AML-193 (cell line): ENCODE measurements at places on chromosomes 6 and 20.

GRCh38 chr6:100595456-100595855, 130.7 kb upstream of the SIM1 start:
- DNase-seq = no peak

DNA sequence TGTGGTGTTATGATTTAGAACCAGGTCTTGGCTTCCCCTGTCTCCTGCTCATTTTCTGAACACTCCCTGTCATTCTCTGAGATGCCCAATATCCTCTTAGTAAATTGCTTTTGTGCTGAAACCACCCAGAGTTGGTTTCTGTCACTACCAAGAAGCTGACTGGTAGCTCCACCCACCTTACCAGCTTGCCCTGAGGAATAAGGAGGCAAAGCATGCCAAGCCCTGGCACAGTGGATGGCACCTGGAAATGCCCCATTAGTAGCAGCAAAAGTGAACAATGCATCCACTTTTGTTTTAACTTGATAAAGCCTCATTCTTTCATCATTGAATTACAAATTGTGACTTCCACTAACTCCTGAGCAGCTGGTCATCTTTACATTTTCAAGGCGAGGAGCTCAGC, 157.7 kb downstream of the CDC5L start:
- no peak for DNase-seq

- no peak for DNase-seq
Measured at GRCh38 chr6:39669207-39669972, 55.8 kb downstream of the KIF6 start.

GRCh38 chr6:106099235-106099537, 13.1 kb downstream of the PRDM1 start:
- no peak for DNase-seq

DNA sequence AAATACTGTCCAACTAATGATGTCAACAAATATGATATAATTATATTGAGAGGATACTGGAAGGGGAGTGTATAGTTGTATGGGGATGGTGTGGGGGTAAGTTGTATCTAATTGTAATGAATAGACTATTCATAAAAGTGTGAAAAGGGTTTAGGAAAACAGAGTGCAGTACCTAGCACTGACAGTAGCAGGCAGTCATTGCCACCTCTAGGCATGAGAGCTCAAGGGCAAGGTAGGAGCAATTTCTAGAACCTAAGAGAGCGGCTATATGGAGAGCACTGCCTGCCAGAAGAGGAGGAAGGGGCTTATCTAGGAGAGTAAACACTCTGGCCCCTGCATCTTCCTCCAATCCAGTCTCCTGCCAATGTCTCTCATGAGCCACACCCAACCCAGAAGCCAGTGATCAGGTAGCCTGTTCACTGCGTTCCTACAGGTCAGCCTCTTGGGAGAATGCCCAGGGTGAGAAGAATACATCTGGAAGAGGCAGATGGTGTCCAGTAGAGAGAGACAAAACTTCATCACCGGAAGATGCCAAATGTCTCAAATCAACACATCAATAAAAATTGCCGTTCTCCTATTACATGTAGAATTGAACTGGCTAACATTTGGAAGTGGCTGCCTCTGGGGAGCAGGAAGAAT, 200.0 kb downstream of the LY86 start:
- DNase-seq = peak; percentile 66

- no peak for DNase-seq
Measured at GRCh38 chr6:2594868-2595267, 155.9 kb downstream of the MYLK4 start.

GRCh38 chr6:166752097-166752496, 125.0 kb upstream of the RPS6KA2 start:
- no peak for DNase-seq

DNA sequence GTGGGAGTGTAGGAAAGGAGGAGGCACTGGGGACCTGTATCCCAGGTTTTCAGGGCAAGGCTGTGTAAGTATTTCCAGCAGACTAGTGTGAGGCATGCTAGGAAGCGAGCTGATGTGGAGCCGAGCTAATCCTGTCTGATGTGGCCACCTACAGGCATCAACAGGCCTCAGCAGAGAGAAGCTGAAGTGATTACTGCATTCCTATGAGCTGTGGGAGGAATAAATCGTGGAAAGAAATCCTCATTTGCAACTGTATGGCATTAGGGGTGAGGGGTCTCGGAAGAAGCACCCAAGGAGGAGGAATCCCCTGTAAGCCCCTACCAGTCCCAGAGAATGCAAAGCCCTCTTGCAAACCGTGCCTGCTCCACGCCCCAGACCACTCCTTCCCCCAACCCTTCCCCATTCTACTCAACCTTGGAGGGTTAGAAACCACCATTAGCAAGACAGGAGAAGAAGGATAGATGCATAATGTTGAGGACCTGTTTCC, 41.6 kb downstream of the C6orf15 start:
- no peak for DNase-seq

DNA sequence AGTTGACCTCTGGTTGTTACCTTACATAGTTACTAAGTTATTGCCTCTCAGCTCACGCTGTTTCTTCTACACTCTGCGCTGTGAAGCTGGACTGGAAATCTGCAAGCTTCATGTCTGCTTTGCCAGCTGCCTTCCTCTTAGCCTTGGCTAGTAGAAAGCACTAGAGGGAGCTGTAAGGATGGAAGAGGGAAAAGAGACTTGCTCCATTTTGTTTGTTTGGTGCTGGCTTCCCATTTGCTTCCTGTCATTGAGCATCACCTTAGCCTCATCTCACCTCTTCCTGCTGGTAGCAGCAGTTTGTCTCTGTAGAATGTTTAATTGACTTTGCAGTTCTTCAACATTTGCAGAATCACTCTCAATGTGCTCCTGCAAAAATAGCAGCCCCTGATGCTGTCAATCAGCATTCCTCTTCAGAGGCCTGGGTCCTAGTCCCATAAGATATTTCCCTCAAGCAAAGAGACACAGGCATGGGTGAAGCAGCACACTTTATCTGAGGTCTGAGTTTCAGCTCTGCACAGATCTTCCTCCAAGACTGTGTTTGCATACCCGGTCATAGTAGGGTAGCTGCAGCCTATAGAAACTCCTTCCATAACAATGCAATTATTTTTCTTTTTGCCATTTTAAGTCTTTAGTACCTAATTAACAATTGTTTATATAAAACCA, 302.2 kb upstream of the EPHA7 start:
- DNase-seq = peak; percentile 28

DNA sequence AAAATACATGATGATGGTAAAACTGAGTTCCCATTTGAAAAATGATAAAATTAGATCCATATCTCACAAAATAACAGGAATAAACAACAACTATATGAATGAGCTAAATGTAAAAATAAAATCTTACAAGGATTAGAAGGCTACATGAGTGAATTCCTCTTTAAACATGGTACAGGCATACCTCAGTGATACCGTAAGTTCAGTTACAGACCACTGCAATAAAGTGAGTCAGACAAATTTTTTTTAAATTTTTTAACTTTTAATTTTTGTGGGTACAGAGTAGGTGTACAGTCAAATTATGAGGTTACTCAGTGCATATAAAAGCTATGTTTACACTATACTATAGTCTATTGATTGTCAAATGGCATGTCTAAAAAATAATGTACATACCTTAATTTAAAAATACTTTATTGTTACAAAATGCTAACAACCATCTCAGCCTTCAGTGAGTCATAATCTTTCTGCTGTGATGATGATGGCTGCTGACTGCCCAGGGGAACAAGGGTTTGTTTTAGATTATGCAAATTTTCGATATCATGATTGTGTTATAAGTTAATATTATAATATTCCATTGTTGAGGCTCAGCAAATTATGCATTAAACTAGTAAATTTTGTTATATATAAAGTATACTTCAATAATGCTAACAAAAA, 222.8 kb upstream of the RUNX2 start:
- DNase-seq = no peak

- no peak for DNase-seq
Measured at GRCh38 chr20:52433326-52434040, 241.9 kb upstream of the ZFP64 start.

- DNase-seq = no peak
Measured at GRCh38 chr6:43657221-43657802, 12.5 kb downstream of the RSPH9 start.

- DNase-seq = no peak
Measured at GRCh38 chr6:128605961-128606360, 85.6 kb upstream of the PTPRK start.

- no peak for DNase-seq
Measured at GRCh38 chr6:158816329-158816728, 2.8 kb downstream of the EZR start.

- no peak for DNase-seq
Measured at GRCh38 chr20:4074877-4075455, 59.6 kb upstream of the RNF24 start.

DNA sequence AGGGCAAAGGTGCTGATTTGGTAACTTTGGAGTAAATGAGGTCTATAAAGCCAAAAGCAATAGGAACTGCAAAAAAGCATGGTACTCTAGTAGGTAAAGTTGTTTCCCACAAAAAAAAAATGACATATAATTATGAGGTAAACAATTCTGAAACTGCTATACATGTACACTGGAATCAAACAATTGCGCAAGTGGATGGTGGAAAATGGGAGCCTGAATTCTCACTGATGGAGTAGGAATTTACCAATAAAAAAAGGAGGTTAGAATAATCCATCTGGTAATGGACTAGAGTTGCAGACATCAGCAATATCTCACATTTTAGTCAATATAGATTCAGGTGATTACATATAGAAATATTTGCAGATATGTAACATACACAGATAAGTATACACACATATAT, 5.0 kb upstream of the KAT14 start:
- no peak for DNase-seq

- no peak for DNase-seq
Measured at GRCh38 chr6:90362318-90362717, 65.7 kb upstream of the BACH2 start.

DNA sequence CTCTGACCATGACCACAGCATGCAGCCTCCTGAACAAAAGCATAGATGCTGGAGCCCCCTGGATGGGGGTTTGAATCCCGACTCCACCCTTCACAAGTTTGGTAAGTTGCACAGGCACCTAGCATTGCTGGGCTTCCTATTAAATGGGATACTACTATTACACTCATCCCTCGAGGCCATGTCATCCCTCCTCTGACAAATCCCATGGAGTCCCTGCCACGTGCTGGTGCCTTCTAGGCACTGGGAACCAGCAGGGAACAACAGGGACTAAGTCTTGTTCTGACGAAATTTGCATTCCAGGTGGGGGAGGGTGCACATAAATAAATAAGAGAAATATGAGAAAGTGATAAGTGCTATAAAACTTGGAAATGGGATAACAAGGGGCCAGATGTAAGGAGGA, 15.3 kb upstream of the SIRPA start:
- no peak for DNase-seq

DNA sequence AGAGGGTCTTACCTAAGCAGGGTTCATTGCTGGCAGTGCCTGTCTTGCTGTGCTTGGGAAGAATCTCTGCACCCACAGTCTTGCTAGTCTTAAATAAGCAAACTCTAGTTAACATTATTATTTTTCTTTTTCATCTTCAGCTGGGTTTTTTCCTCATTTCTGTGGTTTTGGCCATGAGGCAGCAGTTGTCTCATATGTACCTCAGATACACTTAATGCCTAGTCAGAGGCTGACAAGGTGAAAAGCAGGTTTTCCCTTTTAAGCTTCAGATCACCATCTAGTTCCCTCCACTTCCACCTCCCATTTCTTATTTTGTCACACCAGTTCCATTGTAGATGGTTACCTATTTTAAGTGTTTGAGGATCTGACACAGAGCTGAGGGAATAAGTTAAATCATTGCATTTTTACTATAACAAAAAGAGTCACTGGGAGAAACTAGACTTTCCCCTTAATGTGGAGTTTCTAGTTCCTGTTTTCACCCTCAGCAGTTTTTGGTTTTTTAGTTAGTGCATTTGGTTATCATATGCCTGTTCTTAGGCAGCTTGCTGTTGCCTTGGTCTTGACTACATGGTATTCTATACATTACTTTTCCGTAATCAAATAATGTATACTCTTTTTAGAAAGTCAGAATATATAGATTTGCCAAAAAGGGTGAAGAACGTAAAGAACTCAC, 46.0 kb downstream of the AFDN start:
- no peak for DNase-seq

DNA sequence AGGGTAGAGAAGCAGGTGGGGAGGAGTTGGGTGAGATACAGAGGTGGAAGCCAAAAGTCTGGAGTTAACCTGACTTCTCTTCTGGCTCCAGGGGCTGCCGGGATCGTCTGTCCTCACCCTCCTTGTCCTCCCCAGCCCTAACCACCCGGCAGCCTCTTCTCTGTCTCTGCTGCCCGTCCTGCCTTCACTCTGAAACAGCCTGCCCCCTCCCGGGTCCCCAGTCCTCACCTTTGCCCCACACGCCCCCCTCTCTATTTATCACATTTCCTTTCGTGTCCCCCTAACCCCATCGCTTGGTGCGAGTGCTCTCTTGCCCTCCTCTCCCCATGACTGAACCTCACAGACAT, 5.7 kb downstream of the RING1 start:
- DNase-seq = no peak

DNA sequence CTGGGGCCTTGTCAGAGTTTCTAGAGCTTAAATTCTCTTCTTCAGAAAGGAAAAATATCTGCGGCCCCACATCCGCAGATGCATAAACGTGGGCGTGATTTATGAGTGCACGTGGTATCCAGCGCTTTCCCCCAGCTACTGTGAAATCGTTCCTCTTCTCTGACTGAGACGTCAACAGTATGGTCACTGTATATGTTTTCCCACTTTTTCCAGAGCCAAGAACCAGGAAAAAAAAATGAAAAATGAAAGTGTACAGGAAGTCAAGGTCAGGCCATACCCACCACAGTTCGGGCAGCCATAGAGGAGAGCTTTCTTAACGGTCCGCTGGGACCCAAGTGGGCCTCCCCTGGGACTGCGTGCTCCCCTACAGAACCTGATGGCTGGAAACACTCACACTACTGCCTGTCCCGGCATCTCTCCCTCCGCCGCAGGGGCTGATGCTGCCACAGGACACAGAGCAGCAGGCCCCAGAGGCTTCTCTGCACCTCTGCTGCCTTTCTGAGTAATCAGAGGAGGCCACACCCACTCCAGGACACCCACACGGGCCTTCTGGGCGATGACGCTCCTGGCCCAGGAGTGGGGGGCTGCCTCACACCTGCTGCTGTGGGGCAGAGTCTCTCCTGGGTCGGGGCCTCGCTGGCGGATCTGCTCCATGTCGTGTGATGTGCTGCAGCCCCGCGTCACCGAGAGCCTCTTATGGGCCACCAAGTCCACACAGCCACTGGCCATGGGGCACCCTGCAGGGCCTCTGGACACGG, 16.4 kb upstream of the STX16 start:
- no peak for DNase-seq

GRCh38 chr6:15744818-15745402, 82.1 kb upstream of the DTNBP1 start:
- no peak for DNase-seq

- DNase-seq = no peak
Measured at GRCh38 chr6:84150705-84151104, 76.7 kb downstream of the CEP162 start.

DNA sequence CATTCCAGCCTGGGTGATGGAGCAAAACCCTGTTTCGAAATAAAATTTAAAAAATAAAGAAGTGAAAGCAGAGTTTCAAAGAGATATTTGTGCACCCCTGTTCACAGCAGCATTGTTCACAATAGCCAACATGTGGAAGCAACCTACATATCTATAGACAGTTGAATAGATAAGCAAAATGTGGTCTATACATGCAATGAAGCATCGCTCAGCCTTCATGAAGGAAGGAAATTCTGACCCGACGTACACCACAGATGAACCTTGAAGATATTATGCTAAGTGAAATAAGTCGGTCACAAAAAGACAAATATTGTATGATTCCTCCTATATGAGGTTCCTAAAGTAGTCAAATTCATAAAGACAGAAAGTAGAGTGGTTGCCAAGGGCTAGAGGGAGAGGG, 6.5 kb upstream of the NCOA6 start:
- no peak for DNase-seq

- DNase-seq = no peak
Measured at GRCh38 chr20:24066076-24066700, 77.6 kb upstream of the GGTLC1 start.

- no peak for DNase-seq
Measured at GRCh38 chr6:122276637-122277036, 122.8 kb upstream of the HSF2 start.
